ENCODE measurements at places on chromosomes 12 and 14.

DNA sequence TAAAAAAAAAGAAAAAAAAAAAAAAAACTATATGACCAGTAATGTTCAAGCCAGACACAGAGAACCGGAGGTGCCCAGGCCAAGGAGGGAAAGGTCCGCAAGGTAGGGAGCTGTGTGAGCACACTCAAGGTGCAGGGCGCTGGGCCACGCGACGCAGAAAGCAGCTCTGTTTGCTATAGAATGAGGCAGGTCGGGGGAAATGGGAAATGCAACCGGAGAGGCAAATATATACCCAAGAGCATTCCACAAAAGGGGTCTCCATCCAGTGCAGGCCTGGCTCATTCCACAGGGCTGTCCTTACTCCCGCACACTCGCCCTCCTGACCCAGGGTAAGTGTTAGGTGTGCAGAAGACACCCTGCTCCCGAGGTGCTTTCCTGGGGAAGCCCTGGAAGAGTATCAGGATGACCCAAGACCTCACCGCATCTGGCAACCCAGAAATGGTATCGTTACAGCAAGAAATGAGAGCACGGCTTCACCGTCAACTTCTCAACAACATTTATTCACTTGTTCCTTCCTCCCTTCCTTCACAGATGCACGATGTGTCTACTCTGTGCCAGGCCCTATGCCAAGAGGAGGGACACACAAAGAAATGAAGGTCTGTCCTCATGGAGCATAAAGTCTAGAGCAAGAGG, 86.4 kb downstream of the BCL11B start:
- DNase-seq, result no peak

DNA sequence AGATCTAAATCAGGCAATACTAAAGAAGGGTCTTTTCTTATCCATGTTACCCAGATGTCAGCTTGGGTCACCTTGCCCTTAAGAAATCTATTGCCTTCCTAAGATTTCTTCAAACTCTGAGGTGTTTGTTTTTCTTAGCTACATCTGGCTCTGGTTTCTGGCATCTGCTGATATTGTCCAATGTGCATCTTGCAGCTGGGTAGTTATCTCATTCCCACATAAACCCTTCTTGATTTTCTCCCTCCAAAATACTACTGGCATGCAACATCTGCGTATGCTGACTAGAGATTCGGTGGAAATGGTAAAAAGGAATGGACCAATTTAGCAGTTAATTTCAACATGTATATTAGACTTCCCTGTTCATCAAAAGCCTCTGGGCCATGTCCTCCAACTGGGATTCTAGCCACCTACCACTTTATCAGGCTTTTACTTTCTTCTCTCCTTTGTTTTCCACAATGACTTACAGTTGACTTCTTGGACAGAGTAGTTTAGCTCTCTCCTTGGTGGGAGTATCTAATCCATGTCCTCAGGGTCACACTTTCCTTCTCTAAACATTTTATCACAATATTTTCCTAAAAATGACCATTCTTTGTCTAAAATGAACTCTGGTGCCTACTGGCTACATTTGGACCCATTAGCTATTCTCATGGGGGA, 324.8 kb upstream of the FAR2 start:
- no peak for DNase-seq

- DNase-seq, result no peak
These were observed 11.7 kb downstream of the TUBA1C start for GRCh38 chr12:49276304-49277290.

GRCh38 chr12:13203034-13203922, 6.8 kb downstream of the EMP1 start:
- DNase-seq, result peak; percentile 79

DNA sequence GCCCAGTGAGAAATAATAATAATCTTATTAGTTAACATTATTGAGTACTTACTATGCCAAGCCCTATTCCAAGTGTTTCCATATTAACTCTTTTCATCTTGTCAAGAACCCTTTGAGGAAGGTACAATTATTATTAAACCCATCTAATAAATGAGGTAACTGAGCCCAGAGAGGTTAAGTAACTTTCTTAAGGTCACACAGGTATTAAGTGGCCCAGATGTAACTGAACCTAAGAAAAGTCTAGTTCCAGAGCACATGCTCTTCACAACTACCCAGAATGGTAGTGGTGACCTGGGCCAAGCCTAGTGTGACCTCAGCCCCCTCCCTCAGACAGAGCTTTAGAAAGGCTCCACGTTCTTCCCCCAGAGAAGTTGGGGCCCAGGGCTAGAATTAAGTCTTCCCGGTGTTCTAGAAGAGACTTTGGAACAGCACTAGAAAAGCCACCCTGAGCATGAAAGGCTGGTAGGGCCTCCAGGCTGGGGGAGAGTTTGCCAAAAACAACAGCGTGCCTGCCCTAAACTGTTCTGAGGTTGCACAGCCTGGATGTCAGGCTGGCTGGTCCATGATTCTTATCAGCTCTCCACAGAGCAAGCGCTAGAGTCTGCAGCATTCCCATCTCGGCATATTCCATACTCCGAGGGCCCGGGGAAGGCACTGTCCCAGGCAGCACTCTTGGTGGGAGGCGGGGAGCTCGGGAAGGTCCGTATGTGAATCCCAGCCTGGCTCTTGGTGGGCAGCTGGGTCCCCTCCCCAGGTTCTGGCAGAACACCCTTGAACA, 41.3 kb upstream of the CTDSP2 start:
- no peak for DNase-seq

GRCh38 chr14:104271391-104271790, 133.0 kb downstream of the KIF26A start:
- no peak for DNase-seq

DNA sequence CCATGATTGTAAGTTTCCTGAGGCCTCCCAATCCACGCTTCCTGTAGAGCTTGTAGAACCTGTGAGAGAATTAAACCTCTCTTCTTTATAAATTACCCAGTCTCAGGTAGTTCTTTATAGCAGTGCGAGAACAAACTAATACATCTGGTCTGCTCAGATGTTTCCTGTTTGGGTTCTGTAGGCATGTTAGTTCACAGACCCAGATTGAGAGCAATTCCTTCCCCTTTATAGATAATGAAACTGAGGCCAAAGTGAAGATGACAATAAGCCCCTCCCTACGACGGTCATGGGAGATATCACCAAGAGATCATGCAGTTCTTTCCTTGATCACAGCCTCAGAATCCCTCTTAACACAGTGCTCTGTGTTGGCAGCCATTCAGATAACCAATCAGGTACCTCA, 76.5 kb upstream of the CLMN start:
- no peak for DNase-seq

DNA sequence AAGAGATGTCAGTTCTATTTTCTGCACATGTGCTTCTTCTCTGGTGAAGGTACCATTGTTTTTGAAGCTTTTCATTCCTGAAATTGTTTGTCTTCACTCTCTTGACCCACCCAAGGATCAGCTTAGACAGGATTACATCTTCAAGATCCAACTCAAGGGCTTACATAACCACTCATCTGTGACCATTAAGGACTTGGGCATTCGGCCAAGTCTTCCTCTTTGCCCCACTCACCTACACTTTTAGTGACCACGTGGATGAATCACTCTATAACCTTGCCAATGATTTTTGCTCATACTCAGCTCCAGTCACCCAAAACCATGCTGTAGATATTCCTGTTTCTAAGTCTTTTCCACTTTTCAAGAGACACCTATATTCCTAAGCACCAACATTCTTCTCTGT, 36.5 kb upstream of the SSTR1 start:
- no peak for DNase-seq

GRCh38 chr12:87491089-87491488, 538.1 kb downstream of the C12orf50 start:
- no peak for DNase-seq

GRCh38 chr12:25251769-25252168, 1.0 kb upstream of the KRAS start:
- no peak for DNase-seq

DNA sequence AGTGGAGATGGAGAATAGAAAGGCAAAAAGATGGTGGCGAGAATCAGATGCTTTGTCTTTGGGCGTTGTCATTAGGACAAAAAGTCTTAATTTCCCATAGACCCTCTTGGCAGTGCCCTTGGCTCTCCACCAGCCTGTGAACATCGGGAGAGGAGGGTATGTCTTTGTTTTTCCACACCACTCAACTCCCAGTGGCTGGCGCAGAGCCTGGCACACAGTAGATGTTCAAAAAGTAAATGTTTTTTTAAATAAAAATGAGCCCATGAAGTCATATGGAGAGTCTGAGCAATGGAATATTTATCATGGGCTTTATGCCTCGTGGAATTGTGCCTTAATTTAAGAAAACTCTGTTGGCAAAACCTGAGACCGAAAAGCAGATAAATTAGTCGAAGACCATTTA, 90.4 kb downstream of the SRGAP1 start:
- DNase-seq, result no peak

- peak; percentile 53 for DNase-seq
These were observed 90.2 kb downstream of the CALM1 start for GRCh38 chr14:90487031-90487430.

GRCh38 chr12:12800406-12801180, 12.6 kb upstream of the DDX47 start:
- DNase-seq, result no peak

DNA sequence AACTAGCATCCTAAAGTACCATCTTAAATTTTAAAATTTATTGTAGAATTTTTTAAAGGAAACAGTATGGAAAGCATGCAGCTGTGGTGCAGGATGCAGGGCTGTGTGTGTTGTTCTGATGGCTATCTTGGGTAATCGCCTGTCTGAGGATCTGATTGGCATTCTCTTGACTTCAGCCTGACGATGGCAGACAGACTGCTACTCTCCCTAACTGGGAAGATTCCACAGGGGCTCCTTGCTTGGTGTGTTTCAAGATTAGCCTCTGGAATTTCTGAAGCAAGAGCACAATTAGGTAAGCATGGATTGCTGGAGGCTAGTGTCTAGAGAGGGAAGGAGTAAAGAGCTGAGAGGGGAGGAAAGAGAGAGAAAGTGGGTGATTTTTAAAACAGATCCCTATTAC, 696.8 kb upstream of the LRFN5 start:
- DNase-seq, result no peak

DNA sequence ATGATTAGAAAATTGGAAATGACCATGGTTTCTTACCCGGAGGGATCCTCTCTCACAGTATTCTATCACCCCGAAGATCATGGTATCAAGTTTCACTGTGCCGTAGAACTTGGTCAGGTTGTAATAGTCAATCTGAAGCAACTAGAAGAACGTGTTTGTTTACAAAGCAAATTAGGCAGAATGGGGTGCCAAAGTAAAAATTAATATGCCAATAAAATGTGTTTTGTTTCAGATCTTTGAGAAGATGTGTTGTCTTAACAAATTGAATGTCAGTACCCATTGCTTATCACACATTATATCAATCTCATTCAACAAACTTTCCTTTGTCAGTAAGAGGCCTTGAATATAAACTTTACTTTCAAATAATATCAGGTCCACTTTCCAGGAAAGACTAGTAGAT, 45.0 kb downstream of the GUCY2C start:
- DNase-seq, result no peak

GRCh38 chr14:68216079-68216478, 396.5 kb downstream of the RAD51B start:
- no peak for DNase-seq

DNA sequence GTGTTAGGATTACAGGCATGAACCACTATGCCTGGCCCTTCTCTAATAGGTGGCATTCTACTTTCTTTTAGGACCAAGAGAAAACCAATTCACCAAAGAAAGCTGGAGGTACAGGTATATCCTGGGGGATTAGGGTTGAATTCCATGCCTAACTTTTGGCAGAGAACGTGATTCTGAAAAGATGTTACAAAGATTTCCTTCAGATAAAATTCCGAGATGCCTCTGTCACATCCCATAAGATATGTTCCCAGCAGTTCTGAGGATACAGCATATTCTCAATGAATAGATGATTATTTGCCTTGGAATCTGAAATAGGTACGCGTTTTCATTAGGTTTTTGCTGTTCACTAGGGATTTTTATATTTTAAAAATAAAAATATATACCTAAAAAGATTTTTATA, 111.9 kb upstream of the KRAS start:
- DNase-seq, result no peak

DNA sequence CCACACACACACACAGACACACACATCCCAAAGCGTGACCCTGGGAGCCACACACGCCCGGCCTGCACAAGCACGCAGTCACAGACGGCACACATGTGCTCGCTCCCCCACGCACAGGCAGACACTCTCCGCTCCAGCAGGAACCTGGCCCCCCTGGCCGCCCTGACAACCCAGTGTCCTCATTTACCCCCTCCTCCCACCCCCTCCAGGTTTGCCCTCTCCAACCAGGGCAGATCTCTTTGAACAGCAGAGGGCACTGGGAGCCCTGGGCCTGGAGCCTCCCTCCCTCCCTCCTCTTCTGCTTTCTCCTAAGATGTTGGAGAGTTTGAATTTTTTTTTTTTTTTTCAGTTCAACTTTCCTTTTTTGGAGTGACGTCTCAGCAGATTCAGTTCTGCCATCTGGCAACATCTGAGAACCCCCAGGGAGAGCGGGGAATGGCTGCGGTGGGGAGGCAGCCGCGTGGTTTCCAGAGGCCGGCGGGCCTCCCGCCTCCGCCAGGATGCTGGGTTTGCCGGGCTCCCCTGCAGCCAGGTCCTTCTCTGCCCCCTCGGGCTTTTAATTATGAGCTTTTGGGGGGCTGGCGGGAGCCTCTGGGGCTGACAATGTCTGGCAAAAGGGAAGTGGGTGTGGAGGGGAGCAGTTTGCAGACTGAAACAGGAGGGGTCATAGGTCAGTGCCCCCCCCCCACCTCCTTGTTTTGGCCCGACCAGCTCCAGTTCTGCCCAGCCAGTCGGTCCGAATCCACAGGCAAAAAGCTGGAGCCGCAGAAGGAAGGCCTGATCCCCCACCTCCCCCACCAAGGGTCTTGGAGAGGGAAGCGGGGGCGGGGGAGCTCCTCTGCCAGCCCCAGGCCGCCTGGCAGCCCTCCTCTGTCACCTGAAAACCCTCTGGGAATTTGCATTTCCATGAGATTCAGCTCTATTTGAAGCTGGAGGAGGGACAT, 1.3 kb upstream of the NCOR2 start:
- DNase-seq, result peak; percentile 85

GRCh38 chr12:121649819-121650353, 19.6 kb downstream of the MORN3 start:
- DNase-seq, result no peak

- DNase-seq, result no peak
These were observed 14.6 kb upstream of the CACNB3 start for GRCh38 chr12:48803675-48804074.

GRCh38 chr12:126591533-126591932, 1526.3 kb downstream of the AACS start:
- no peak for DNase-seq

DNA sequence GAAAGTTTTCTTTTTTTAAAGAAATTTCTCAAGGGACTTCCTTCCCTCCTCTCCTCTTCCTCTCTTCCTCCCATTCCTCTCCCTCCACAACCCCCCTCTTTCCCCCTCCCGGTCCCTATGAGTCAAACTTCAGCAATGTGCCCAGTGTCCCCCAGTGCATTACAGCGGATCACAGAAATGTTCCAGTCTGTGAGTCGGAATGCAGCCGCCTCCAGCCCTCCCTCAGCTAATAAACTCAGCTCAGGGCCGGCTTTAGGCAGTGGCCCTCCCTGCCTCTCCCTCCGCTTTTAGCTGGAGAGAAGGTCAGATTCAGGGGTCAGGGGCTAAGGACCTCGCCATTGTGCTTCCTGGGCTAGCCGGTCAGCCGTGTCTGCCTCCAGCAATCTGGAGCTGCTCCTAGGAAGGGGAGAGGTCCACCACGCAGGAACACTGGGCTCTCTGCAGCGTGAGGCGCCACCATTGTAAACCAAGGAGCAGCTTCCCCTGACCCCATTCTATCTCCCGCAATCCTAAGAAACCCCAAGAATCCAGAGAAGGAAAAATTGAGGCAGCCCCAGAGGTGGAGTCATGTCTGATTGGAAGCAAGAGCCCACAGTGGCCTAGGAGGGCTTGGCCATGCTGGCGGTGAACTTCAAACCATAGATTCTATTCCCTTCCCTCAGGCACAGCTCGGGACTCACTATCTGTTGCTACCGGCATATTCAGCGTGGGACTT, 1.1 kb upstream of the HDAC7 start:
- peak; percentile 89 for DNase-seq
